ENCODE measurements at places on chromosomes 7 and 10.

GRCh38 chr10:76899490-76899889 lies 738.1 kb downstream of the KCNMA1 start:
- DNase-seq: no peak

DNA sequence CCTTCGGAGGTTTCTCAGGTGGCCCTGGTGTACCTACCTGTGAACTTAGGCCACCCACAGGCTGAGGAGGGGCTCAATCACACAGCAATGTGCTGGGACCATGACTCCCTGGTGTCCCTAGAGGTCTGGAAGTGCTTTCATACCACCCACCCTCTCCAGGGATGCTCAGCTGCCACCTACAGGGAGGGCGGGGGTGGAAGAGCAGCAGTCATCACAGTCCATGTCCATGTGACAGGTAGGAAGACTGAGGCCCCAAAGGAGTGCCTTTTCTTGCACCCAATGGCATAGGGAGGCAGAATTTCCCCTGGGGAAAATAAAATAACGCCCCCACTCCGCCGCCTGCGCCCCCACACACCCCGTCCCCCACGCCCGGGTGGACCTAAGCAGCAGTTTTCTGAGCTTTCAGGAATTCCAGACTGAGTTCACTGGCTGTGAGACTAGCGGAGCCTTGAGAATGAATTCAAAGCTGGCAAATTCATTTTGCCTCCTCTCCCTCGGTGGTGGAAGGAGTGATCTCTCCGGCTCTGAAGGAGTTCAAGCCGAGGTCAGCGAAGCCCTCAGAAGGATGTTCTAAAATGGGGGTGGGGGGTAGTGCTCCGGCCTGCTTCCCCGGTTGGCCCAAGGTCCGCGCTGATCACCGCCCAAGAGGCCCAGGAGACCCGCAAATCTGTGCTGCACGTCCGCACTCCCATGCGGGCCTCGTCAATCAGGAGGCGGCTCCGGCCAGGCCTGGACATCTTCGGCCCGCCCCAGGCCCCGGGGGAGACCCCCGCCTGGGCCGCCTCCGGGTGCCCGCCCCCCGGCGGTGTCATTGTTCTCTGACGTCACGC lies 2.1 kb upstream of the ZMIZ1 start:
- DNase-seq: no peak

- no peak for DNase-seq
Observed at GRCh38 chr7:150373049-150373801, 4.6 kb downstream of the REPIN1 start.

- DNase-seq: no peak
Observed at GRCh38 chr10:133537546-133538545, 10.7 kb downstream of the CYP2E1 start.

GRCh38 chr7:105367458-105367857 lies 21.3 kb downstream of the SRPK2 start:
- no peak for DNase-seq

- DNase-seq: no peak
Observed at GRCh38 chr10:80324891-80325364, 31.6 kb downstream of the DYDC1 start.

DNA sequence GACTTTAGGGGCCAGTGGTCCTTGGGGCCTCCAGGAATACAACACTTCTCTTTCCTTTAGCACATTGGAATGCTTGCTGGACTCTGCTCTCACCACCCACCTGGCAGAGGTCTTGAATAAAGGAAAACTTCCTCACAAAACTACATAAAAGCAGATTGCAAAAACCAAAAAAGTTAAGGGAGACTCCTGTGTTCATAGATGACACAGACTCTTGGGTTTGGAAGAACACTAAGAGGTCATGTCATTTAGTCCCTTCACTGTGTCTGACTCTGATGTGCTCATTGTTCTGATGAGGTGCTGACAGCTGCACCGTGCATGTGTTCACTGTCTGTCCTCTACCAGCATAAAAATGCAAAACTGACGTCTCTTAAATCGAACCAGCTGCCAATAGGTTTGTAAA lies 11.4 kb downstream of the BLNK start:
- no peak for DNase-seq

GRCh38 chr7:99719996-99720769 lies 14.8 kb downstream of the CYP3A7 start:
- no peak for DNase-seq

GRCh38 chr7:92833766-92834506 lies 2.4 kb downstream of the CDK6 start:
- peak; percentile 45 for DNase-seq

DNA sequence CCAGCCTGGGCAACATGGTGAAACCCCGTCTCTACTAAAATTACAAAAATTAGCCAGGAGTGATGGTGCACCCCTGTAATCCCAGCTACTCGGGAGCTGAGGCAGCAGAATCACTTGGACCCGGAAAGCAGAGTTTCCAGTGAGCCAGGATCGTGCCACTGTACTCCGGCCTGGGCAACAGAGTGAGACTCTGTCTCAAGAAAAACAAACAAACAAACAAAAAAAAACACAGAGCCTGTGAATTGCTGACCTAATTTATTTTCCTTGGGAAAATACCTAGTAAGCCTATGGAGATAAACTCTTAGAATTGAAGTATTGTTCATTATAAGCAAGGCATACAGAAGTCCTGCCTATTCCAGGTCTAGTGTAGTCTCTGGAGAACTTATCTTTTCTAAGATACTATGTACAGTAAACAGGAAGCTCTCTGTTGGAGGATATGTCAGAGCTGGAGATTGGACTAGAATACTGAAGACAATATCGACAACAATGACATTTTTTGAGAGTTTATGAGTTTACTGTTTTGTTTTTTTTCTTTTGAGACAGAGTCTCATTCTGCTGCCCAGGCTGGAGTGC lies 14.9 kb downstream of the GTF2I start:
- DNase-seq: no peak

DNA sequence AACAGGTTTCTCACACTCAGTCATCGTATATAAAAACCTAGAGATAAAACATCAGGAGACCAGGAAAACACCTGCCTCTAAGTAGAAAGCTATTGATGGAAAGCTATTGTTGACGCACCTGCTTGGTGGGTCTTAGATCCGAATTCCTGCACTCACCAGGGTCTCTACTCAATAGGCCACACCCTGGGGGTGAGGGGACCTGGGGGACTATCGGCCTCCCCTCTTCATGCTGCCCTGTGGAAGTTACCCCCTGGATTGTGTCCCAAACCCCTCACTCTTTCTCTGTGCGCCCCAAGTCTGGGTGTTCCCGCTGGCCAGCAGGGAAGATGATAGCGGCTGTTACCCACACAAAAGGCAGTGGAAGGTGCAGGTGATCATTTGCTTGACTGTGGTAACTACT lies 313.0 kb downstream of the WDR37 start:
- no peak for DNase-seq

- no peak for DNase-seq
Observed at GRCh38 chr10:30821261-30821993, 191.9 kb upstream of the LYZL2 start.

DNA sequence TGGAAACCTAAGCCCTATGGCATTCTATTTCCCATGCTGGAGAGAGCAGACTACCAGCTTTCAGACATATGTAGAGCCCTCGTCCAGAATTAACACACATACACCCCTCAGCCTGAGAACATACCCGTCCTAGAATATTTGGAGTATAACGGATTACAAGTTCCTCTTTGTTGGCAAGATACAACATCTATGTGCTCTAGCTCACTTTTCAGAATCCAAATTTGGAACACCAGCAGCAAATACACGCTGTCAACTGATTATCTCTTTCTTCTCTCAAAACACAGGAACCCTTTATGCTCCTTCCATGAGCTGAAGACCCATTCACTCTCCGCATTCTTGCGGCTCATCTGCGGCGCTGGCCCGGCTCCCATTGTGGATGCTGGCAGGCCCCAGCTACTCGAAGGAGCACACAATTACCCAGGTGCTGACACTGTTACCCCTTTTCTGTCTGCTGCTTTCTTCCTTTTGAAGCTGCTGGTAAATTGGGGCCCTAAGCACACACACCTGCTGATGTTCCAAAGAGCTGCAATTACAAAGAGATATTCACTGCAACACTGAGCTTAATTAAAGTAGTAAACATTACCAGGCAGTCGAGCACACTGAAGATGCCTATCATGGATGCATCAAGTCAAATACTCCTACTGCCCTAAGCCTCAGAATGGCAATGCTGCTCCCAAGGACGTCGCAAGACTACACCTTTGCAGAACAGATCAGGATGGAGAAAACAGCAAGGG lies 70.0 kb downstream of the VOPP1 start:
- DNase-seq: peak; percentile 90

DNA sequence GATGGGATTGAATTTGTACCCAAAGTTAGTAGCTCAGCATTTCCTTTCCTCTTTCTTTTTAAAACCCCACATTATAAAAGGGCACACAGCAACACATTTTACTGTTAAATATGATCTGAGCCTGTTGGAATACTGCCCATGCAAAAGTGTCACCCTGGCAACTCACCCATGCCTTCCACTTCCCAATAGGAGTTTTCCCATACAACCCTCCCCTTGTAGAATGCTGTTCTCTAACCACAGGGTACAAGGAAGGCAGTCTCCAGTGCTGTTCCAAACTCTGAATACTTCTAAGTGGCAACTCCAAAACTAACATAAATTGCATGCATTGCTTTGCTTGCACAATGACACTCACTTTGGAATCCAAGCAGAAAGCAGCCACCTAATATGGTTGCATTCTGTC lies 60.8 kb downstream of the NRCAM start:
- DNase-seq: no peak

- peak; percentile 2 for DNase-seq
Observed at GRCh38 chr10:133262696-133263095, 14.0 kb downstream of the ADAM8 start.

GRCh38 chr7:155585951-155586350 lies 39.6 kb upstream of the CNPY1 start:
- DNase-seq: no peak

DNA sequence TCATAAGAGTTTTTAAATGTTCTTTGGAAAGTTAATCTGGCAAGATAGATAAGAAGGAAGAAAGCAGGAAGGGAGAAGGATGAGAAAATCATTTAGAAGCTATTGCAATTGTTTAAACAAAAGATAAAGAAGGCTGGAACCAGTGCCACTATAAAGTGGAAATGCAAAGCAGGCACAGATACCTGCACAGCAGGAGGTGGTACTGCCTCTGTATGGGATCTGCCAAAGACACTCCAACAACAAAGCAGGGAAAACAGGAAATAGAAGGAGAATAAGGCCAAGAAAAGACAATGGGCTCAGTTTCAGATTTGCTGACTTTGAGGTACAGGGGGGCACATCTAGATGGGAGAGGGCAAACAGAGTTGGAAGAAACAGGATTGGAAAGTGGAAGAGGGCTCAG lies 138.6 kb downstream of the PPP1R17 start:
- DNase-seq: no peak

DNA sequence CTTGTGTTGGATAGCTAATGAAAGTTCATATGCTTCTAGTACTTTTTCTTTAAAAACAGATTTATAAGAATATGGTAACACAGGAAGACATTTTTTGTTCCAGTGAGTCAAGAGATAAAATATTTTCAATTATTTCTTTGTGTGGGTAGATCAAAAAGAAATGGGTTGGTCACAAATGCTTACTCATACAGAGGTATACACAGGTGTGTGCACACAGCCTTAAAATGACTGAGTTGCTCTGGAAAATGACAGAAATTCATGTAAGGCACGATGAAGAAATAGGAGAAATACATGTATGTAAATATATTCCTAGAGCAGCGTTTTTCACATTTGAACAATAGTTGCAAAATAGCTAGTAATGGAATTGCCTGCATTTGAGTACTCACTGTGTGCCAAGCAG lies 66.0 kb downstream of the ST7 start:
- no peak for DNase-seq

Data from NCI-H748 treated with DMSO at 0.1 percent for 48 hours (cell line).